ENCODE measurements at places on chromosomes 1 and 21.

GRCh38 chr1:185704181-185704580, 30.0 kb upstream of the HMCN1 start:
- DNase-seq: no peak

DNA sequence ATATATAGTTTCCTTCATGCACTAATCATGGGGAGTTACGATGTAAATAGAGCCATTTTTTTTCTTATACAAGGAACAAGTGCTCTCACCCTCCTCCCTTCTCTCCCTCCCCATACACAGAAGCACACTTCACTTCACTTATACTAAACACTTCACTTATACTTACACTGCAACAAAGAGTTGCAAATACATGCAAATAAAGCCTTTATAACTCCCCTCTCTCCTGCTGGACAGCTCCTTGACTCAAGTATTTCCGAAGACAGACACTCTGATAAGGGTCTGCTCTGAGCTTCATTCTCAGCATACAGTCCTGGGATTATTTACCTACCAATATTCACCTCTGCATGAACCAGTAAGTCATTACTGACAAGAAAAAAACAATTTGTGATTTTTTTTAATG, 35.6 kb upstream of the ERG start:
- DNase-seq: no peak

GRCh38 chr1:12244078-12244477, 14.2 kb downstream of the VPS13D start:
- DNase-seq: no peak

- DNase-seq: peak; percentile 43
Observed at GRCh38 chr1:154546264-154547063, 12.0 kb downstream of the UBE2Q1 start.

- DNase-seq: no peak
Observed at GRCh38 chr1:227127891-227128290, 187.8 kb downstream of the COQ8A start.

DNA sequence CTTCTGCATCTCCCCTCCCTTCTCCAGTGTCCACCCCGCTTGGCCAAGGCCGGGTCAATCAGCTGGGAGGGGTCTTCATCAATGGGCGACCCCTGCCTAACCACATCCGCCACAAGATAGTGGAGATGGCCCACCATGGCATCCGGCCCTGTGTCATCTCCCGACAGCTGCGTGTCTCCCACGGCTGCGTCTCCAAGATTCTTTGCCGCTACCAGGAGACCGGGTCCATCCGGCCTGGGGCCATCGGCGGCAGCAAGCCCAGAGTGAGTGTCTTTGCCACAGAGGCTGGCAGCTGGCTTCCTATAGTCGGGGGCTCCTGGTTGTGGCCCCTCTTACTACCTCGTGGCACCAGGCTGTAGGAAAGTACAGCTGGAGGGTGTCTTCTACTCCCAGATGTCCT, 3.6 kb downstream of the PAX7 start:
- no peak for DNase-seq

DNA sequence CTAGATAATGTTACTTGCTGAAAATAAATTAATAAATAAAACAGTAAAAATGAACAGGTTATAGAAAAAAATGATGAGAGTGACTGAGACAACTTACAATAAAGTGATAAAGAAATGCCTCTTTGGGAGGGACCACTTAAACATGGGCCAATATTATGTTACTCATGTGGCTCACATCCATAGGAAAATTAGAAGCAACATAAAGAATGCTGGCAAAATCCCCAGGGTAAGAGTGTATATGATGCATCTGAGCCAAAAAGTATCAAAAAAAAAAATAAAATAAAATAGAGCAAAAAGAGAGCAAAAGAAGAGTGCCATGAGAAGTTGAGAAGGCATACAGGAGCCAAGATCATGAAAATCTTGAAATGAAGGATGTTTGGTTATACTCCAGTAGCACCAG, 818.0 kb downstream of the LTN1 start:
- DNase-seq: no peak

- no peak for DNase-seq
Observed at GRCh38 chr1:41503538-41504113, 19.1 kb upstream of the EDN2 start.

DNA sequence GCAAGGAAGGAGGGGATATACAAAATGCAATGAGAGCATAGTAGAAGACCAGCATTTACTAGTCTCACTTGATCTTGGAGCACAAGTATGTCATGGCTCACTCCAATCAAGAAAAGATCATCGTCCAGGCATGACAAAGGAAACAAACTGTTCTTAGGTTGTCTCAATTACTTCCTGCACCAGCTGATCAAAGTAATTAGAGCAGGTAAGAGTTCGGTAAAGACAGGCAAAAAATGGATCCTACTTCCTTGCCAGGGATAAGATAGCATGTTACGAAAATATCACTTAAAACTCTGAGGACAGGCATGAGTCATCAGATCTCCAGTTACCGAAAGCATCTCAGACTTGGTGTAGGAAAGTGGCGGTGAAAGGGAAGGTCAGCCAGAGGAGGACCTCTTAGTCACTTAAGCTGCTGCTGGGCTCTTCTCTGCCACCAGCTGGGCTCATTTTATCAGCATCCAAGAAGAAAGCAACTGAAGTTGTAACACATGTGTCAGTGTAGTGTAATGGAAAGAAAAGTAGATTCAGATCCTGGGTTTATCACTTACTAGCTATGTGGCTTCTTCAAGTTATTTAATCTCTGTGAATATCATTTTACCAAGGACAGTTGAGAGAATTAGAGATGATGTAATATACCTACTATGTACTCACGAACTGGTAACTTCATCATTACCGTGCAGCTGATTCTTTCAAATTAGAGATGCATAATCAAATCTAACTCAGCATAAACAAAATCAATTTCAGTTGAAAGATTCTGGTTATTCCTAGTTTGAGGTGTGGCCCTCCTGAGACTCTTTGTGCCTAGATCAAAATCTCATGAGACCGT, 46.8 kb downstream of the XCL1 start:
- no peak for DNase-seq

DNA sequence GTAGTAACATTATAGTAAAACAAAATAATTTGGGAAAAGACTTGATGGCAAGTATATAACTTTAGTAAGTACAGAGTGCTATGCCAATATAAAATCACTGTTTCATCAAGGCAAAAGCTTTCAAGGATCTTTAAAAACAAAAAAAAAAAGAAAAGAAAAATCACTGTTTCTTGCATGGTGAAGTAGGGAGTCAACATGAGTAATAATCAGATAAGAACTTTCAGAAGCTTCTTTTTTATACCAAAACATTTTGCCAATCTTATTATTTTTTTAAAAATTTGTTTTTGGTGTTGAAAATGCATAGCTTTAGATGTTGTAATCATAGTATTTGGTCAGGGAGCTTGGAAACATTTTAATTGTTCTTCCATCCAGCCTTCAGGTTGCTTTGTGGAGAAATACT, 37.2 kb downstream of the CAMSAP2 start:
- DNase-seq: no peak

DNA sequence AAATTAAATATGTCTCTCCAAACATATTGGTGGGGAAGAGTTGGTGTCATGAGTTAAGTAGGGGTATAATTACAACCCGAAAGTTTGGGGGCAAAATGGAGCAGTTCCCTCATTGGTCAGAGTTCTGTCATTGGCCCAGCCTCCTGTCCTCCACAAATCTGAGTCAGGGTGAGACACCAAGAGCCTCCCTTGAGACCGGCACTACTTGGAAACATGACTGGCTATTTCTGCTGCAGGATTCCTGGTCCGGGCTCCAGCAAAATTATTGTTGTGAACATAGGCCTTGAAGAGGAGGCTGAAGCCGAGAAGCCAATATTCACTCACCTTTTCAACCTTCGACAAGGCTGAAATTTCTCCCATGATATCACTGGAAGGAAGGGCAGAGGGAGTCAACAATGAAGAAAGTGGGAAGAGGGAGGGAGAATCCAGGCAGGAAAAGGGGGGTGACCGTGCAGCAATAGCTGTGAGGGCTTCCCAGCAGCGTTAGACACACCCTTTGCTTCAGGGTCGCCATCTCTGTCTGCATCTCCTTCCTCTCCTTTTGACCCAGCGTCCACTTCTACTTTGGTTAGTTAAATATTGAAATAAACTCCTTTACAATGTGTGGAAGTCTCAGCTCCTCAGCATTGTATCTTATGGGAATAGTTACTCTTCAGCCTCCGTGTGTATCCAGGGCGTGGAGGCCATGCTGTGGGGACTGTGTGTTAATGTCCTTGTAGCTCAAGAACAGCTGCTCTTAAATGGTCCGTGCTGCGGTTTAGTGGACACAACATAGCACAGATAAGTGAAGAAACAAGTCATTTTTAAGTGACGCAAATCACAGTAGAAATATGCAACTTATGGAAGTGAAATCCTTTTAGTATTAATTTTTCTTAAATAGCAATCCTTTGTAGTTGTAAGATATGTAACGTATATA, 307.4 kb downstream of the DISC1 start:
- DNase-seq: no peak

- DNase-seq: no peak
Observed at GRCh38 chr1:181101581-181102226, 13.2 kb downstream of the IER5 start.

GRCh38 chr1:39680751-39681150, 8.8 kb upstream of the NT5C1A start:
- no peak for DNase-seq

GRCh38 chr1:206106328-206107167, 10.6 kb downstream of the AVPR1B start:
- DNase-seq: peak; percentile 71

DNA sequence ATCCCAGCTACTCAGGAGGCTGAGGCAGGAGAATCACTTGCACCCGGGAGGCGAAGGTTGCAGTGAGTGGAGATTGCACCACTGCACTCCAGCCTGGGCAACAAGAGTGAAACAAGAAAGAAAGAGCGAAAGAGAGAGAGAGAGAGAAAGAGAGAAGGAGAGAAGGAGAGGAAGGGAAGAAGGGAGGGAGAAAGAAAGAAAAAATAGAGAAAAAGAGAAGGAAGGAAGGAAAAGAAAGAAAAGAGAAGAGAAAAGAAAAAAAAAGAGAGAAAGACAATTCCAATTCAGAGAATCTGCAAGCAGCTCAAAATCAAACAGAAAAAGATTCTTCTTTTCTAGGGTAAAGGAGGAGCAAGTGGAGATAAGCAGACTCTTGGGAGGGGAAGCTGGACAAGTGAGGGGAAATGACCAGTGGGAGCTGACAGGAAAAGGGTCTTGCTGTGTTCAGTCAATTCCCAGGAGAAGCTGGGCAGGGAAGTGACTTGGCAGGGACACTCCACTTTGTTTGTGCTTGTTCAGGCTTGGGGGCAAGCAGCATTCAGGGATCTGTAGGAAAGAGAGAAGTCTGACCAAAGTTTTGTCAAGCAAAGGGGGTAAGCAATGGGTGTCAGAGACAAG, 3.6 kb upstream of the CAPN2 start:
- no peak for DNase-seq

- DNase-seq: peak; percentile 98
Observed at GRCh38 chr1:62436039-62436465, 797 bp upstream of the USP1 start.

DNA sequence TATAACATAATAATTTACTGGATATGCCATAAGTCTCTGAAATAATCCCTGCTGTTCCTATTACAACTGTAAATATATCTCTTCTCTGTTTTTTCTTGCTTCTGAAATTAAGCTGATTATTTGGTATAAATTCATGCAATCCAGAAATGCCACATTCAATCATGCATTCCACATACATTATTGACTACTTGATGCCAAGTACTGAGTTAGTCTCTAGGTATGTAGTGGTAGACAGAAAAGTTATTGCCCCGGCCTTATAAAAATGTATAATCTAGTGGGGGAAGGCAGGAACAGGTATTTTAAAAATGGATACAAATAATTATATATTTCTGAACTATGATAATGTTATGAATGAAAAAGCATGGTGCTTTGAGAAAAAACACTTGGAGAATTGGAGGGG, 338.6 kb upstream of the SNX7 start:
- no peak for DNase-seq

DNA sequence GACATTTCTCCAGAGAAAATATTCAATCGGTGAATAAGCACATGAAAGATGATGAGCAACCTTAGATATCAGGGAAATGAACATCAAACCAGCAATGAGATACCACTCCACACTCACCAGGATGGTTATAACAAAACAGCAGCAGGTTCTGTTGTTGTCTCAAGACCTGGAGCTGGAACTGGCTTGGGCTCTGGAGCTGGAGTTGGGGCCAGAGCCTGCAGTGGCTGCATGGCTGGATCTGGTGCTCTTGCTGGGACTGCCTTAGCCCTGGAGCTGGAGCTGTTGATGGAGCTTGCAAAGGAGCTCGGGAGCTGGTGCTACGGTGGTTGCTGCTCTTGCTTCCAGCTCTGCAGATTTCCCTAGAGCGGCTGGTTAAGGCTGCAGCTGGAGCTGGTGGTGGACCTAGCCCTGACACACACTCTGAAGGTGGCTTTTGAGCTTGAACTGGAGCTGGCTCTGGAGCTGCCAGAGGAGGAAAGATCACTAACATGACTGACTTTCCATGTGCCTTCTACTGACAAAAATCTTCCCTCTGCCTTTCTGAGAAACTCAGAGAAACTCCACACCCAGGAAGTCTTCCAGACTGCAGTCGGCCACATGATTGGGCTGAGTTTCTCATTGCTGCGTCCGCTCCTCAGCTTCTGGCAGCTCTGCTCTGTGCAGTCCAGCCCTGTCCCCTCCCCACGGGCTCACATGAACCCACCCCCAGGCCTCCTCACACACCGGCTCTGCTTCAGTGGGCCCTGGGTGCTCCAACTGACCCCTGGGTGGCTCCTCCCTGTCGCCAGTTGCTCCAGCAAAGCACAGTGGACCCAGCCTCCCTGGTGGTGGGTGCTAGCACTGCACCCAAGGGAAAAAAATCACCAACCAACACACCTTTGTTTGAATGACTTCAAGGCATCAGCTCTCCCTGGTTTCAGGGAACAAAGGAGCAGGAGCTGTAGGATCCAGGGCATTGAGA, 139.1 kb upstream of the FMN2 start:
- no peak for DNase-seq

DNA sequence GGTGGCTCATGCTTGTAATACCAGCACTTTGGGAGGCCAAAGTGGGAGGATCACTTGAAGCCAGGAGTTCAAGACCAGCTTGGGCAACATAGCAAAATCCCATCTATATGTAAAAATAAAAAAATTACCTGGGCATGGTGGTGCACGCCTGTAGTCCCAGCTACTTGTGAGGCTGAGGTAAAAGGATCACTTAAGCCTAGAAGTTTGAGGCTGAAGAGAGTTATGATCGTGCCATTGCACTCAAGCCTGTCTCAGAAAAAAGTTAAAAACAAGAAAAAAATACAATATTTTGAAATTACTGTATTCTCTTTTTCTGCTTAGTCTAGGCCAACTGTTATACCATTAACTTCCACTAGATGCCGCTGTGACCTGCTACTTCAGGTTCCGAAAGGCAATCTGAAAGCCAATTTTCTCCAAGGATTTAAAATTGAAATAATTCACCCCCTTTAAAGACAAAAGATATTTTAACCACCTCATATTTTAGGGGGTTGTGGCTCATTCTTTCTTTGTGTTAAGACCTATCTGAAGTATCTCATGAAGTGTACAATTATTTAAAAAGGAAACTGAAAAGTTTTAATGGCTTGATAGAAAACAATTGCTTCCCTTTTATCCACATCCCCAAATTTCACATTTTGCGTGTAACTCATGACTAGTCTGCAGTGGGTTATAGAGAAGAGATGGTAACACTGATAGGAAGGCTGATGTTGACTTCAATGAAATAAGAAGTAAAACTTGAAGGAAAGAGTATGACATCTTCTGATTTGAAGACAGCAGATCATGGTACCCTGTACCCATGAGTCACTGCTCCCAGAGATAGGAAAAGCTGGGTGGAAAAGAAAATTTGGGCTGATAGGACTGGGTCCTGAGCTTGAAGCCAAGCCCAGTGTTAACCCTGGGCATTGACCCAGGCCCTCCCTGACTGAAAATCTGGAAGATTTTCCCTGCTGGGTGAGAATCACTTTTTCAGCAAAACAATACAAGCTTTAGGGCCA, 24.4 kb upstream of the CLDN14 start:
- DNase-seq: no peak

- no peak for DNase-seq
Observed at GRCh38 chr1:229094476-229095311, 176.2 kb upstream of the RAB4A start.

Measured in stimulated activated naive B cell treated with anti-CD40 and anti-IgM and Interleukin-4, amounts not matched to agents 10 μg/mL and 1 μg/mL and 100 μg/mL, for 72 hours (primary cell).